Naive thymus-derived CD4-positive, alpha-beta T cell (primary cell): ENCODE measurements at places on chromosomes 1 and 21. TPM values are rescaled to one million over a fixed set of nuclear protein-coding genes. Genes with fewer than 3 reads are reported as not detected.

KRTAP11-1 gene
- not detected for polyA plus RNA-seq

DNA sequence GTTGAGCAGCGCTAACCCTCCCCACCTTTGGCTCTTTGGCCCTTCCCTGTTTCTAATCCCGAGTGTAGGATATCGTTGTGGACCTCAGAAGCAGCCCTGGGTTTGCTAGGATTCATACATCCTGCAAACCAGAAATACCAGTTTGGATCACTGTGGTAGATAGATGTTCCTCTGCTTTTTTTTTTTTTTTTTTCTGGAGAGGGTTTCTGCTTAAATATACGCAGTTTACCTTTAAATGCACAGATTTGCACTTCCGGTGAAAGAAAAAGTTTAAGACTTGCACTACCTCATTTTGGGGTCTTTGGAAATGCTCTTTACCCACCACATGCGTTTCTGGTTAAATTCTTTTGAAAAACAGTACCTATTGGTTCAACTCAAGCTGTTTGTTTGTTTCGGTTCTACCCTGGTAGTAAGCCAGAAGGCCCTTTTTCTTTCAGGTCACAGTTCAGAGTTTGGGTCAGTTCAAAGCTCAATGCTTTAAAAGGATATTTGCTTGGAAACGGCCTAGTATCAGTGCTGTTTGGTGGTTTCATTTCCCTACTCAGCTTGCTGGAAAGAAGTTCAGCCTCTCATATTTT lies 908 bp downstream of the DDI2 start:
- peak overlapping the region; percentile 88 for H3K27ac ChIP-seq
- DNase-seq, result no peak
- H3K27me3 ChIP-seq, result no peaks in the 10 kb centered on the region
- peaks cover 4% of the 10 kb centered on the region for H3K36me3 ChIP-seq
- peaks cover 25% of the 10 kb centered on the region for H3K4me1 ChIP-seq

DNA sequence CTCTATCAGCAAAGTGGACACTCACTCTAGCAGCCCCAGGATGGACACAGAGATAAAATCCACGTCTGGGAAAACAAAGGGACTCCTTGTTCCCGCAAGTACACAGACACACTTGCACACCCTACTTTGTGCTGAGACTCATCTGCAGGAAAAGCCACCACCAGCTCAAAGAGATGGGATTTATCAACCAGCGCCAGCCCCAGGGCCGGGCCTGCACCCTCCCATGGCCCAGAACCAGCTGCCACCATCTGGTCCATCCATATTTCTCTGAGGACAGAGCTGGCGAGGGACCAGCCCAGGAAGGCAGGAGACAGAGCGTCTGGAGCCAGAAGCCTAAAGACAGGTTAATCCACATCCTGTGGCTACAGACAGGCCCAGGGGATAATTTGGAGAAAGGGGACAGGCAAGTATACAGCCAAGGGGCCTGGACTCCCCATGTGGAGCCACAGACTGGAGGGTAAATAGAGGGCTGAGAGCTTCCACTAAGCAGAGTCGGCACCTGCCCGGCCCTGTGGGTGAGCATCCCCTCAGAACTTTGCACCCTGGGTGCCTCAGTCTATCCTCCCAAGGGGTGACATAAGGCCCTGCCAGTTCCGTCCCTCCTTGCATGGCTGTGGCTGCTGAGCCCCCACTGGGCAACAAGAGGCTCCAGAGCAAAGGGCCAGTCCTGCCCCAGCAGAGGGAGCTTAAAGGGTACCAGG lies 233.9 kb downstream of the PTPRU start:
- H3K27me3 ChIP-seq, result no peaks in the 10 kb centered on the region
- no peaks in the 10 kb centered on the region for H3K4me1 ChIP-seq
- no peak for DNase-seq
- no peak overlapping the region for H3K27ac ChIP-seq
- no peaks in the 10 kb centered on the region for H3K36me3 ChIP-seq
- no peak overlapping the region for H3K4me3 ChIP-seq

DUSP10 gene
- 3.5 TPM for polyA plus RNA-seq

GRCh38 chr1:228540161-228540917 lies 53.2 kb downstream of the RNF187 start:
- H3K27me3 ChIP-seq, result no peaks in the 10 kb centered on the region
- no peaks in the 10 kb centered on the region for H3K36me3 ChIP-seq
- no peaks in the 10 kb centered on the region for H3K4me1 ChIP-seq
- no peak overlapping the region for H3K27ac ChIP-seq

GRCh38 chr1:186420923-186421322 lies 40.0 kb downstream of the PDC start:
- H3K4me3 ChIP-seq, result no peak overlapping the region
- H3K27me3 ChIP-seq, result no peaks in the 10 kb centered on the region
- no peak for DNase-seq
- H3K27ac ChIP-seq, result no peak overlapping the region
- H3K4me1 ChIP-seq, result no peaks in the 10 kb centered on the region

DNA sequence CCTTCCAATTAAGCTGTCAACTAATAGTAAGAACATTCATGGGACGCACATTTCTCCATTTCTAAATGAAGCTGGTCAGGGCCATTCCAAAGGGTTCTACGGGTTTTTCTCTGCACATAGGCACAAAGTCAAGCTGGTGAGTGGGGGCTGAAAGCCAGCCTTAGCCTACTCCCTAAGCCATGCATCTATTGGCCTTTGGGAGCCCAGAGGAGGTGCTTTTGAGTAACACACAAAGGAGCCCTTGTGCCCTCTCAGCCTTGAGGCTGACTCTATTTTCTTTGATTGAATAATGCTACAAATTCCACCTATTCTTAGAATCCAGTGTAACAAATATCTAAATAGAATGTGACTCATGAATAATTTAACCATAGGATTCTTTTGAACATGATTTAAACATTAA lies 73.6 kb downstream of the RGS13 start:
- H3K27me3 ChIP-seq, result no peaks in the 10 kb centered on the region
- no peak overlapping the region for H3K27ac ChIP-seq
- H3K4me1 ChIP-seq, result no peaks in the 10 kb centered on the region
- DNase-seq, result no peak

DNA sequence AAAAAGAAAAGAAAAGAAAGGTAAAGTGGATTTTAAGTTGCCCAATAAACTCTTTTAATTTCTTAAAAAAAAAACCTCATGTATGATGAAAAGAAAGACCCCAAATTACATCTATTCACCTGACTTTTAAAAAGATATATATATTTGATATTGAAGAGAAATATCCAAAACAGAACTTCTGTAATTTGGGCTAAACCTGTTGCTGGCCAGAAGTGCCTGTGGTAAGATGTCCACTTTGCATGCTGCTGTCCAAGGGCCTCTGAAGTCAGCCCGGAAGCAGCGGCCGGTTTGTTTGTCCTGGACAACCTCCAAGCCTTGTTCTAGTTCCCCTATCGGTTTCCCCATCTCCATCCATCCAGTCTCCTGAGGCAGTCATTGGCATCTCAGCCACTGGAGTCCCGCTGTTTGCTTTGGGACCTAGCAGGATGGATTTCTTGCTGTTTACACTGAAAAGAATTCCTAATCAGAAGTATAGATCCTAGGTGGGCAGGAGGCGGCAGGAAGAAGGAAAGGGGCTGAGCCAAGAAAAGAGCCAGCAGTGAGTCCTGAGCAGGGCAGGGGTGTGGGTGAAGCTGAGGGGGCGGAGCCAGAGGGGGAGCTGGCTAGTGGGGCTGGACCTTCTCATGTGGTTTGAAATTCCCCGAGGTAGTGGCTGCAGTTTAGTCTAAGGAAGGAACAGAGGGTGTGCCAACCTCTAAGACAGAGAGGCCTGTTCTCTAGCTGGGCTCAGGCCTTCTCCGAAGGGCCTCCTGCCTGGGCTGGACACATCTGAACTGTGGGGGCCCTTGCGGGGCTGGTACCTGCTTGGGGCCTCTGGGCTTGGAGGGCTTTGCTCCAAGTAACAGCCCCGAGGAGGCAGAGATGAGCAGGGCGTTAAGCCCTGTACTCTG lies 3.3 kb downstream of the NCMAP start:
- no peaks in the 10 kb centered on the region for H3K27me3 ChIP-seq
- H3K4me3 ChIP-seq, result no peak overlapping the region
- DNase-seq, result no peak
- no peaks in the 10 kb centered on the region for H3K4me1 ChIP-seq
